CD4-positive, alpha-beta memory T cell (primary cell): ENCODE measurements at places on chromosomes 13 and 19.

DNA sequence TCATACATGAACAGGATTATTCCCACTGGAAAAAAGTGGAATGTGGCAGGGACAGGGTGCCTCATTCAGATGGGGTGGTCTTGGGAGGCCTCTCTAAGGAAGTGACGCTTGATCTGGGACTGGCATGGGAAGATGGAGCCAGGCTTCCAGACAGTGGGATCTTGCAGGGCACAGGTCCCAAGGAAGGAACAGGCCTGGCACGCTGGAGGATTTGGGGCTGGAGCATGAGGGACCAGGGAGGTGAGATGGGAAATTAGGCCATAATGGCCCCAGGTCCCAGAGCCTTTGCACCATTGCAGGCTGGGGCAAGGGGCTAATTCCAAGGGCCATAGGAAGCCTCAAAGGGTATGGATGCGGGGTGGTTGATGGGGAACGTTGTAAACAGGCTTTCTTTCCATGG is 9.2 kb downstream of the ZNF536 start:
- DNase-seq: no peak

DNA sequence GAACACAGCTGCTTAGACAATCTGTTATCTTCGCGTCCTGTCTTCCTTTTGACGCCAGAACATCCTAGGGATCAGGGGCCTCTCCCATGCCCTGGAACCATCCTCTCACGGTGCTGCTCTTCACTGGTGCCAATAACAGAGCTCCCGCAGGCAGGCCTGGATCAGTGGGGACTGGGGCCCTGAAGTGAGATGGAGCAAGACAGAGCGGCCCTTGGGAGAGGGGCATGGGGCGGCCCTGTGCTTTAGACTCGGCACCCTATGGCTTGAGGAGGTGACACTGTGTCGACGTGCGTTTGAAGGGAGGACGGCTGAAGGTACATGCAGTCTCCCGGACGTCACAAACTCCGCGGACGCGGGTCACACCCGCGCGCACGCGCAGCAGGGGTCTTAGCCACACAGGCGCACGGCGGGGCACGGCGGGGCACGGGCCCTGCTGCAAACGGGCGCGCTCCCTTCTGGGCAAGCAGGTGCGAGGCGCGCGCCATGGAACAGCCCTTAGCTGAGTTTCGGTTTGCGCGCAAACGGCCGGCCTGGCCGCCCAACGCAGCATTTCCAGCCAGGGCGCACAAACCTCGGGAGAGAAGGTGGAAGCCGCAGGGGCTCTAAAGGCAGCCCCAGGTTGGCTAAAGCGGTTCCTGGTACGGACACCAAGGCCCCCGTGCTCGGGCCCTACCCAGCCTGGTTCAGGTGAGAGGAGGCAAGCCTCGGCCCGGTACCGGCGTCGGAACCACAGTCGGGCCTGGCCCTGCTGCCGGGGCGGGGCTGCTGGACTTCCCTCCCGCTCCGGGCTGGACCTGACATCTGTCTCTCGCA is 16.5 kb upstream of the RNF17 start:
- no peak for DNase-seq

DNA sequence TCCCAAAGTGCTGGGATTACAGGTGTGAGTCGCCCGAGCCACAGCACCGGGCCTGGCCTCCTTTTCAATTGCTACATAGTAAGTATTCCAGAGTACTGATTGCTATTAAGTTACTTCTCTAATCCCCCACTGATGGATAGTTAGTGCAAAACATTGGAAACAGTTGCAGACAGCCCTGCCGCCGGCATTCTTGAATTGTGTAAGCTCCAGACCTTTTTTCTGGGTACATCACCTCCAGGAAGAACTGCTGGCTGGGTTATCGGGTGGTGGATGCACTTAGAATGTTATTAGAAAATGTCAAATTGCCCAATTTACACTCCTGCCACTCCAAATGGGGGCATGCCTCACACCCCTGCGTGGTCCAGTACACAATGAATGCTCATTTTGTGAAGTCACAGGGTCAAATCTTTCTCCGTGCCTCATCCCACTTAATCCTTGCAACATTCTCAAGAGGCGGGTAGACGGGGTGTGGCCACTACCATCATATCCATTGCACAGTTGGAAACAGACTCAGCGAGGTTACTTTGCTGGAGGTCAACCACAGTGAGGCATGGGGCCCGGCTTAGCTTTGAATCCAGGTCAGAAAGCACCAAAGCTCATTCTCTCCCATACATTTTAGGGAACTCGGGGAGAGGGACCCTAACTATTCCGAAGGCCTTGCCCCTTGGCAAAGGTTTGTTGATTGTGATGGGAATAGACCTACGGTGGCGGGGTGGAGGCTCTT is 1.0 kb upstream of the KDM4B start:
- no peak for DNase-seq

DNA sequence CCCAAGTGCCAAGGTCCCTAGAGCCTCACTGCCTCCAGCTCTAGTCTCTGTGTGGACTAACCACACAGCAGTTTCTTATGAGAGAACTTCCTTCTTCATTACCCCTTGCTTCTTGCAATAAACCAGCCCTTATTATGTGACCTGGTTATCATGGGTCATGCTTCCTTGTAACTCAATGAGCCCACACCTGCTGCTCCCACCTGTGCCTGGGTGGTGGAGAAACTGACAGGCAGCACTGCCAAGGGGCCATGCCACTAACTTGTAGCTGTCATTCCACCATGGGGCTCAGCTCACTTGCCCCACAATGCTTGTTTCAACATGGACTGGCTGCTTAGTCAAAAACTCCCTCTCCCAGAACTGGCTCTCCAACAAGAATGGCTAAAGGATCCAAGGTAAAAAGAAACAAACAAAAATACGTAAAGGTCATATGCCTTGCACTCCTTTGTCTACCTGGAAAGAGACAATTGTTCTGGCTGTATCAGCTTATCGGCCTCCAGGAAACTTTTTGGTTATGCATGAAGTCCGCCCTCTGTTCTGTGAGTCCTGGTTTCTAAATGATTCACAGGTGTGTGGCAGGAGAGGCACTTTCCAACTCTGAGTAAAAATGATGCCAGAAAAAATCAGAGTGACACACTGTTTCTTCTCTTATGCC is 446.4 kb downstream of the COG6 start:
- no peak for DNase-seq

GRCh38 chr19:10021446-10021845 is 8.2 kb downstream of the RDH8 start:
- DNase-seq: no peak

- no peak for DNase-seq
Measured at GRCh38 chr13:23770973-23771372, 118.2 kb downstream of the MIPEP start.

GRCh38 chr19:49441210-49441959 is at the start of gene SLC17A7:
SLC17A7 (minus strand) TSS chr19:49441527; CDS start chr19:49441379, 148 bp downstream.
- no peak for DNase-seq

GRCh38 chr19:50716178-50717025 is 3.2 kb downstream of the SHANK1 start:
- no peak for DNase-seq

- DNase-seq: peak; percentile 16
Measured at GRCh38 chr13:31951215-31951678, 80.3 kb upstream of the FRY start.

DNA sequence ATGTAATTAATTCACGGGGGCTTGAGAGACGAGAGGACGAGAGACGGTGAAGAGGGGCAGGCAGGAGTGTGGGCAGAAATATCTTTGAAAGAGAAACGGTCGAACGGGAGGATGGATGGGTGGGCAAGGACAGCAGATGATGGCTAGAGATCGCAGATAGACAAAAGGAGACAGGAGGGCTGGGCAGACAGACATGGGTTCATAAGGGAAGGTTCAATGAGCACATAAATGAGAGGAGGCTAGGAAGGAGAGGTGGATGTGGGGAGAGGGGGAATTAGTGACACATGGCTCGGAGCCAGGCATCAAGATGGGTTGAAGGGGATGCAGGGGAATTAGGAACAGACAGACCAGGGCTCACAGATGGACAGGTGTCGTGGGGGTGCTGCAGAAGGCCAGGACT is 1.1 kb downstream of the SYT3 start:
- no peak for DNase-seq

DNA sequence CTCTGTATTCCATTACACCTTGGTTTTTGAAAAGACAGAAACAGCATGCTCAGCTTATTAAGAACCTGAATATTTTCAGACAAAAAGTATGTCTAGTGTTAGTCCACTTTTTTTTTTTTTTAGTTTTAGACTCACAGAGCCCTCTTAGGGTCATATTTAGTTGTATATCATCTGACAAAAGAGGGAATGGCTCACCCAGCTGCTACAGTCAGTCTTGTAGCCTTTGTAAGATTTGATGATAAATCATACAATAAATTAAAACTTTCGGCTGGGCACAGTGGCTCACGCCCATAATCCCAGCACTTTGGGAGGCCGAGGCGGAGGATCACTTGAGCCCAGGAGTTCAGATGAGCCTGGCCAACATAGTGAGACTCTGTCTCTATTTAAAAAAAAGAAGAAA is 43.7 kb upstream of the LDLR start:
- no peak for DNase-seq

DNA sequence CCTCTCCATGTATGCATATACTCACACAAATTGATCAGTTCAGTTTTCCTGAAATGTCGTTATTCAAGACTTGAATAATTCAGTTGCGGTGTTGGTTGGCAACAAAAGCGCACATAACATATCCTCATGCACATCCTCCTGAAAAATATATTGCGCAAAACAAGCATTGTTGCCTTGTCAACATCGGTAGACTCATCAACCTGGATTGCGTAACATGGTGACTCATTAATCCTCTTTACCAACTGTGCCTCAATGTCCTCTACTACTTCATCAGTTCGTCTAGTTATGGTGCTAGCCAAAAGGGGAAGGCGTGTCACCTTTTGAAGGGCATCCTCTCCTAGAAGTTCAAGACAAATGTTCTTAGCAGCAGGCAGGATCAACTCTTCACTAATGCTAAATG is 357.7 kb downstream of the LMO7 start:
- DNase-seq: no peak

DNA sequence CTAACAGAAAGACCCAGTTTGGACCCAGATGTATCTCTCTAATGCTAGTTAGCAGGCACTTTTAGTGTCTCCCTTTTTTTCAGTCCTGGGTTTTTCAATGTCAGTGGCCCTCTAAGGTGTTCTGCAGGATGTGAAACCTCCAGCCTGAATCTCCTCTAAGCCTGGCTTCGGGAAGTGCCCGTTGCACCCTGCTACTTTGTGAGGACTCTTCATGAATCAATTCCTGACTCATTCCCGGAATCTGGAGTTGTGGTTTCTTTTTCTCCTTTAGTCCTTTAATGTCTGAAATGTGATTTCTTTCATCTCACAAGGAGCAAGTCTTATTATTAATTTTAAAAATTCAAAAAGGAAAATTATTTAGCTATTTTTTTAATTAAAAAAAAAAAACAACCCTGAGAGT is 116.0 kb downstream of the ZNF536 start:
- DNase-seq: no peak

- peak; percentile 85 for DNase-seq
Measured at GRCh38 chr13:99218969-99219368, 18.3 kb downstream of the UBAC2 start.

DNA sequence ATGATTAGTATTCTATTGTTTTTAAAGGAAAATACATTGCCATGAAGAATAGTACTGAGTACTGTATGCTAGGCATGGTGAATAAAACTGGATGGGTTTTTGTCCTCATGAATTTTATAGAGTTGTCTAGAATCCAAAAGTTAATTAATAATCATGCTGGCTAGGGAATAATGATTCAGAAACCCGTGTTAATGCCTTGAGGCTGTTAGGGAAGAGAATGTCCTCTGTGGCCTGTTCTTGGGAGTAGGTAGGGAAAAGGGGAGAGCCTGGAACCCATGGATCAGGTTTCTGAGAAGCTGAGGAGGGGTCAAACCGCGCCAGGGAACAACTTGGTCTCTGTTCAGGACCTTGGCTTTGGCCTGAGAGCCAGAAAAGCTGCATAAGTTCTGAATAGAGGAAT is 1376.3 kb upstream of the SLC10A2 start:
- DNase-seq: peak; percentile 28
